ENCODE measurements at places on chromosomes 5 and 9.

DNA sequence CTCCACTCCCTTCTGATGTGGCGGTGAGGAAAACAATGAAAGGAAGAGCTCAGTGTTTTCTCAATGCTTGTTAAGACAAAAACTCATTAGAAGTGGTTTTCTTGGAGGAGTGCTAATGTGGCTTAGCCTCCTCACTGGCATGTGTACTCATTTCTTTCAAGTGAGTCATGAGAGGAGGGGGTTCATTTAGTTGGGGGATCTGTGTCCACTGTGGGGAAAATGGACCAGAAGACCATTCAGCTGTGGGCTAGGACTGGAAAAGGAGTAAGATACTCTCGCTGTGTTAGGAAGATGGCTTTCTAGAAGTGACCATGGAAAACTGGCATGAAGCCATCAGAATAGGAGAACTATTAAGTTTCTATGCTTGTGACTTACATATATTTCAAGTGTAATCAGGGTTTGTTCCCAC is 23.5 kb downstream of the KLF9 start:
- DNase-seq, result no peak

GRCh38 chr9:104882086-104882485 is 45.9 kb downstream of the ABCA1 start:
- no peak for DNase-seq

DNA sequence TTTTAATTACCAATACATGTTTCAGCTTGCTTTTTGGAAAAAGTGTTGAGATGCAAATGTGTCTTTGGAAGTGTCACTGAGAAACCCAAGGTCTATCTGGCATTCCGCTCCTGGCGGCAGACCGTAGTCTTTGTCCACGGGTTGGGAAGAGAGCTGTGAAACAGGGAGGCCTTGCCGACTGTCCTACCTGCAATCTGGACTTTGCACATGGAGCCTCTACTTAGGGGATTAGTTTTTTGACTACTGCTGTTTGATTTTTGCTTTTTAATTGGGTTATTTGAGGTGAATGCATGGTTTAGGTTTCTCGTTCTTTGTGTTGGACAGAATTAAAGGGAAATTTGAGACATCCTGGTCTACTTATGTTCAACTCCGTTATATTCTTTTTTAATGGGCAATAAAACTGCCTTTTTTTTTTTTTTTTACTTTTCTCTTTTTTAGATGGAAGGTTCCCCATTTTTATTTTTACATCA is 25.7 kb downstream of the TRIO start:
- DNase-seq, result no peak

GRCh38 chr5:12592228-12592627 is 688.0 kb upstream of the CTNND2 start:
- no peak for DNase-seq

- no peak for DNase-seq
Measured at GRCh38 chr5:23235246-23235645, 272.2 kb upstream of the PRDM9 start.

DNA sequence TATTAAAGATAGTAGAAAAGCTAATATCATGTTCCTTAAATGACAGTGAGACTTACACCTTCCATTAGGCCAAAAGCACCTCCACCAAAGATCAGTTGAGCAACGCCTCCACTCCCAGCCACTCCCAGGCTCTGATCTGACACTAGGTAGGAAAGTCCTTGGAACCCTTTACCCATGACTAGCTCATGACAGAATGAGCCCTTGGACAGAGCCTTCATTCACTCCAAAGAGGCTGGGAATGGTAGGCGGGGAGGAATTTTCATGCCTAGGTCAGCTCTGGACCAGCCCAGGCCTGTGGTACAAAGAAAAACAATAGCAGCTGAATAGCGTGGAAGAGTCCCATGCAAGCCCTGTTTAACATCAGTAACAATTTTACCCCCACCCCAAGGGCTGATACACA is 493.7 kb downstream of the NR2F1-AS1 start:
- no peak for DNase-seq

- no peak for DNase-seq
Measured at GRCh38 chr9:95517559-95518425, 1.0 kb upstream of the PTCH1 start.

GRCh38 chr9:117612317-117612716 is 91.9 kb upstream of the TLR4 start:
- no peak for DNase-seq

DNA sequence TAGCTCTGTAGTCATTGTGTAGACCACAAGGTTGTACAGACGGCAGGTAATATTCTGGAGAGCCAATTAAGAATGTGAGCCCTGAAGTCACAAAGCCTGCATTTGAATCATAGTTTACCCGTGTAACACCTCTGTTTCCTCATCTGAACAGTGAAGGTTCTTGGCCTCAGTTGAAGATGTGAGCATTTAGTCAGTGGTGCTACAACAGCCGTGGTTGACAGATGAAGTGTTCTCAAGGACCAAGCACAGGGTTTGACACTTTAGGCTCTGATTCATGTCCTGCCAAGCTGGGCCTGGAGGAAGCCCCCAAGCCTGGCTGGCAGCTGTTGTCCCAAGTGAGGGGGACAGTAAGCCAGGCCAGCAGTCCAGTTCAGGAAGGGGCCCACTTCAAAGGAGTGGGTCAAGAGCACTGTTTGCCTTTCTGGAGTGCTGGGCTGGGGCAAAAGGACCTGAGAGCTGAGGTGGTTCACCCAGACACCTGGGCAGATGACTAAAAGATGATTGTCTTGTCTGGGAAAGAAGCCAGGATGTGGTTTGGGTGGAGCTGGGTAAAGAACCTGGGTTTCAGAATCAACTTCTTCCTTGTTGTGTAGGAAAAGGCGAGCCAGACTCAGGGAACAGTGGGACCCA is 20.7 kb downstream of the FAXDC2 start:
- DNase-seq, result peak; percentile 88

DNA sequence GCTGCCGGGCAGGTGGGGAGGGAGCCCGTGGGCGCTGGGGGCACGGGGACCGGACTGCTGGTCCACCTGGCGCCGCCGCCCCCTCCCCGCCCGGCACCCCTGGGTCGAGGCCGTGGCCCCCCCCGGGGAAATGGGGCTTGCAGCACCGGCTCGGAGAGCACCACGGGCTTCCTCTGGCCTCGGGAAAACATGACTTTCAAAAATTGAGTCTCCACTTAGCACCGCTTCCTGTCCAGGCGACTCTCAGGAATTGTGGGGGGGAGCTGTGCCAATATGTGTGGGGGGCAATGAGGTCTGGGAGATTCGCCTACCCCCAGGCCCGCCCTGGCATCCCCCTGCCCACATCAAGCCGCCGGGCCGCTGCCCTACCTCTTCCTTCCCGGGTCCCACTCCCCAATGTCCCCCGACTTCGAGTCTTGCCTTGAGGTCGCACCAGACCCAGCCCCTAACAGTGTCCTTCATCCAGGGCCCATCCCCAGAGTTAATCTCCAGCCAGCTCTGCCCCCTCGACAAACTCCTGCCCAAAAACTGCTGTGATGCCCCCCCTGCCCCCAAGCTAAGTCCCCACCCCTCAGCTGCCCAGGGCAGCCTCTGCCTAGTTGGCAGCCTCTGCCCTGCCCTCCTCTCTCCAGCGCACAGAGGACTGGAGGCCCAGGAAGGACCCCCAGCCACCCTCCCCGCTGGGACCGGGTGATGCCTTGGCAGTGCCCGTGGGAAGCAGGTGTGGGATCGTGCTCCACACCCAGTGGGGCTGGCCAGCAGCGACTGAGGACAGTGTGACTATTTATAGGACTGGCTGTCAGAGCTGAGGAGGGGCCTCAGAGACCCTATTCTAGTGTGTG is 3.9 kb downstream of the EGFL7 start:
- no peak for DNase-seq

- DNase-seq, result no peak
Measured at GRCh38 chr9:14471041-14471440, 157.1 kb upstream of the NFIB start.

- DNase-seq, result no peak
Measured at GRCh38 chr5:171573451-171574225, 154.2 kb downstream of the FGF18 start.
